ENCODE measurements at places on chromosomes 11 and 22.
A peak's percentile ranks its signal among the peaks of the same experiment; 100 is the strongest.

GRCh38 chr11:60528934-60529333, 13.7 kb downstream of the MS4A13 start:
- DNase-seq: no peak

GRCh38 chr11:106379712-106380111, 302.2 kb downstream of the AASDHPPT start:
- no peak for DNase-seq

DNA sequence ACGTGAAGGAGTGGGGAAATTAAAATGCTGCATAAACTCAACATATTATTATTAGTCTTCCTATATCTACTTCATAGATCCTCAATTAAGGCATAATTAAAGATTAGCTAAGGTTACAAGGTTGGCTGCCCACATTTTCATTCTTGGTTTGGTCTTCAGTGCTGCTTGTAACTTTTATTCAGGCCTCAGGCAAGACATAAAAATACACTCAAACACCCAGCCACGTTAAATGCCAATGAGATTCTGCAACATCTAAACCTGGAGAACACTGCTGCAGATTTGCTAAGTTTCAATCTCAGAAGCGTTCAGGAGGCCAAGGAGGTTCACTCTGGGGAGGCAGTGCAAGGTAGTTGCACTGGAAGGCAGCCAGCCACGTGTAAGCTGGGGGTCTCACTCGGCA, 358.7 kb upstream of the NARS2 start:
- DNase-seq: no peak

GRCh38 chr11:79388201-79388600, 52.6 kb downstream of the TENM4 start:
- DNase-seq: no peak

GRCh38 chr11:68812526-68812925, 29.2 kb downstream of the CPT1A start:
- DNase-seq: no peak

DNA sequence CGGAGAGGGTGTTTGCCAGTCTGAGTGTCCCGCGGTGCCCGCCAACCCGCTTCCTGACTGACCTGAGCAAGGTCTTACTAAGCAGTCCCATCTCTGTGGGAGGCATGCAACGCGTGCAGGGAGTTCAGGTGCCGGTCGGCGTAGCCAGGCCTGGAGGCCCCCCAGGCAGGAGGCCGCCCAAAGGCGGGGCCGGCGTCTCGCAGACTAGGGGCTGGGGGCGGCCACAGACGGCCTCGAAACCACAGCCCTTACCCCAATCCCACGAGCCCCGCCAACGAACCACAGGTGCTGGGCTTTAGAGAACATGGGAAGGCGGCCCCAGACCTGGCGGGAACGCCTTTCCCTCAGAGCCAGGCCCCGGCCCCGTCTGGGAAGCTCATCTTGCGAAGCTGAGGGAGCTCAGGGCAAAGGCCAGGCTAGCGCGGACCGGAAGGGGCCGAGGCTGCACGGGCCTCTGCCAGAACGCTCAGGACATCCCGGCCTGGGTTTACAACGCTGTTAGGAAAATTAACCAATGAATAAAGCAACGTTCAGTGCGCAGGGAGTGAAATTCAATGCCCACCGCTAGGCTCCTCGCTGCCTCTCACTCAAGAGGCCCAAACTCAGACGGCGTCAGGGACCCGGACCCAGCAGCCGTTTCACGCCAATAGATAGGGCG, 2.1 kb upstream of the MTFP1 start:
- DNase-seq: peak; percentile 13

- DNase-seq: no peak
These were observed 10.0 kb downstream of the TSPAN18 start for GRCh38 chr11:44736791-44737190.

DNA sequence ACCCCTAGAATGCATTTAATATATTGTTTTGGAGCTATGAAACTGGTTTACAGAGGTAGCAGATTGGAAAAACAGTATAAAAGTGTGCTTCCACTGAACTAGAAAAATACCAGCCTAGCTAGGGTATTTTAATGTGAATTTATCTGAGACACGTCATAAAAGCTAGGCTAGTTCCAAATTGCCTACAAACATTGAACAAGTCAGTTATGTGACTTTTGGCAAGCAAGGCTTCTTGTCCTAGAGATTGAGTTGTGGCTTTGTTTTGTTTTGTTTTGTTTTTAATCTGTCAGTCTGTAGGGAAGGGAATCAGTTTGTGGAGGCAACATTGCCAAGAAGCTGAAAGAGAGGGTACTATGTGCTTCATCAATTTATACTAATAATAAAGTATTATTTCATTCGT, 24.2 kb downstream of the RTN3 start:
- no peak for DNase-seq

DNA sequence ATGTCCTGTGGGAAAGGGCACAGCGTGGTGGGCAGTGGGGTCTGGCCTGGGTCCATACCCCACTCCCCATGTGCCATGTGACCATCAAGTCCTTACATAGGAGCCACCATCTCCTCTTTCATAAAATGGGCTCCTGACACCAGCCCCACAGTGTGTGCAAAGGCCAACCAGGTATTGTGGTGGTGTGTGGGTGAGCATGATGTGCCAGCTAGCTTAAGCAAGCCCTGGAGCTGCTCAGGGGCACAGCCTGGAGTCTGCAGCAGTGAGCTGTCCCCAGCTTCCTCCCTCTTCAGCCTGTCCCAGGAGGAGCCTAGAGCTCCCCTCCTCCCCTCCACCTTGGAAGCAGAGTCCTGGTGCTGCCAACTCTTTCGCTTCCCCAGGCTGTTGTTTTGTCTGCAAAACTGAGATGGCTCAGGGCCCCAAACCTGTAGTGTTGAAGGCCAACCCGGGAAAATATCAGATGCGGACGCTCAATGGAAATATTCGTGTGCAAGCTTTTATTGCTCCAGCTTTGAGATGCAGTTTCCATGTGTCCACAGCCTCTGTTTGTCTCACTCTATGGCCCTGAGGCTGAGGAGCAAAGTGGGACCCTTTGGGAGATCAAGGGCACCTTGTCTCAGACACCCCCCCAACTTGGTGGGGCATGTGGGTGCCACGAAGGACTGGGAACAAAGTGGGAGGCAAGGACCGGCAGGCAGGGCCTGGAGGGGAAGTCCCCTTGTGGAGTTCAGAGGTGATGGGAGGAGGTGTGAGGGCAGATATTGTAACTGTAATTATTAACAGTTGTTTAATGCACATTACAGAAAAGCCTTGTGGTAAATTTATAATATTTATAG, 92.6 kb downstream of the CTTN start:
- no peak for DNase-seq

All from stimulated activated CD4-positive, alpha-beta T cell treated with anti-CD3 and anti-CD28 coated beads, TNF-alpha, amount 100 ng/mL, for 4 hours (primary cell).